Left lobe of liver (tissue), 2 donors: ENCODE measurements at places on chromosomes 4 and X. TPM values are rescaled to one million over a fixed set of nuclear protein-coding genes. Genes with fewer than 3 reads are reported as not detected.

GRCh38 chr4:54384563-54384962 is 155.5 kb downstream of the PDGFRA start:
- no peak for DNase-seq

- no peak for DNase-seq
Observed at GRCh38 chrX:39324233-39324930, 523.1 kb downstream of the MID1IP1 start.

DNA sequence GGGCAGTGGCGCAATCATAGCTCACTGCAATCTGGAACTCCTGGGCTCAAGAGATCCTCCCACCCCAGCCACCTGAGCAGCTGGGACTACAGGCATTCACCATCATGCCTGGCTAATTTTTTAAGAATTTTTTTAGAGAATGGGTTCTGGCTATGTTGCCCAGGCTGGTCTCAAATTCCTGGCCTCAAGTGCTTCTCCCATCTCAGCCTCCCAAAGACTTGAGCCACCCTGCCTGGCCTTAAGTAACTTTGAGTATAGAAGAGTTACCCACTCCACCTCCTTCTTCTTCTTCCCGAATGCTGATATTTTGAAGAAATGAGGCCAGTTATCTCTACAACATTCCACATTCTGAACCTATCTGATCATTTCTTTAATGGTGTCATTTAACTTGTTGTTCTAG is 72.4 kb upstream of the WWC2 start:
- DNase-seq = no peak

DNA sequence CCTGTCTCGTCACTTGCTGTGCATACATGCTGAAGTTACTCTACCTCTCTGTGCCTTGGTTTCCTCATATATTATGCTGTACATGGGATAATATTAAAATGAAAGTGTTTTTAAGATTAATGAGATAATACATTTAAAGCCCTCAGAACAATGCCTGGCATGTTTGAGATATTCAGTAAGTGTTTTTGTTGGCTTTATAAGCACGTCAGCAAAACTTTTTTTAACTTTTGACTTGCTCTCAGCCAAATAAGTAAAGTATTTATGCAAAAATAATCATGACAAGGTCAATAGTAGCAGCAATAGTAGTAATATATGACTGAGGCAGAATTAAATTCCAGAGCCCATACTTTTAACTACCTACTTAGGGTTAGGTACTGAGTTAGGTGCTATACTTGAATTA is 29.2 kb downstream of the LIMCH1 start:
- no peak for DNase-seq

DNA sequence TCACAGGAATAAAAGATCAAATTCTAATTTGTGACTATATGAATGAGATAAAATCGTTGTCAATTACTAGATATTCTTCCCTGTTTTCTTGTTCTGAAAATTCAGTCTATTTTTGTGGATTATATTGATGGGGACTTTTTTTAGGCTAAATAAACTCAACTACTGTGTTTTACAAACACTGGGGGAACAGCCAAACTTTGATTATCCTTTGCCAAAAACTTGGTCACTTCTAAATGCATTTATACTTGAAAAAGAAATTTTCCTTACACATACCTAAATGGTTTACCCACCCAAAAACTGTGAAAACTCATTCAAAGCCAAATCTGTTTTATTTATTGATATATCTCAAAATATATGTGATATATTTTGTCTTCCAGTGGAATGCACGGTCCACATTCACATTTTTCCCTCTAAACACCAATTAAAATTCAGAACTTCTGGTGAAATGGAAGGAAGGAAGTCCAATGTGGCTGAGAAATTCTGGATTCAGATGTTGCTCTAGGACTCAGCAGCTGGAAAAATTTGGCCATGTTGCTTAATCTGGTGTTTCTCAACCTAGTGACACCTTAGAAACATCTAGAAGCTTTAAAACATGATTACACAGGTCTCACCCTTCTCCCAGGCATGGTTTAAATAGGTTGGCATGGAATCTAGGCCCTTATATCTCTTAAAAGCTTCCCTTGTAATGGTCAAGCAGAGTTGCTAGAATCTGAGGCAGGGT is 28.6 kb upstream of the ARHGAP24 start:
- DNase-seq = no peak

The CT47C1 gene
- not detected for total RNA-seq

The GPR82 gene
- 0.28 TPM for total RNA-seq

The FREM3 gene
- total RNA-seq = not detected

The TMSB15C gene
- total RNA-seq = 0.18 TPM
